GOT3 (cell line): ENCODE measurements at places on chromosomes 6 and 20.

DNA sequence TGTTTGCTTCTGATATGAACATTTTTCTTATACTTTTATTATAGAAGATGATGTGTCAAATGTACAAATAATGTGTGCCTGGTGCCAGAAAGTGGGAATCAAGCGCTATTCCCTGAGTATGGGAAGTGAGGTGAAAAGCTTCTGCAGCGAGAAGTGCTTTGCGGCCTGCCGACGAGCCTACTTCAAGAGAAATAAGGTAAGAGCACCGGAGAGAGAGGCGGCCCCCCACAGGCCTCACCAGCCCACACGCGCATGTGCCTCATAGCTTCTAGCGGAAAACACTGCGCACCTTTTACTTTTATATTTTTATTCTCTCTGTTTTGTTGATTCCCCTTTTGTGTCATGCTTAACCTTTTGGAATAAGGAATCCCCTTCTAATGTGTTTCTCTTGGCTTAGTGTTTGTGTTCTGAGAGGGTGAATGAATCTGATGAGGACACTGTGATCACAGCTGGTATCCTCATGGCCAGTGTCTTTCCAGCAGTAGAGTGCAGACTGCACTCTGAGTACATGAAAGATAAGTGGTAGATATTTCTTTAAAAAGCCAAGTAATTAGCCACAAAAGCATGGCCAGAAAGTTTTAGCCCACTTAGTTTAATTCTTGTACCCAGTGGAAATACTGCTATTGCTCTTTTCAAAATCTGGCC, 43.6 kb downstream of the SOBP start:
- DNase-seq = no peak

- DNase-seq = no peak
These were observed 26.4 kb downstream of the PNPLA1 start for GRCh38 chr6:36296240-36296639.

- no peak for DNase-seq
These were observed 240.8 kb downstream of the FOXA2 start for GRCh38 chr20:22343612-22344011.

- no peak for DNase-seq
These were observed 296 bp downstream of the ADNP start for GRCh38 chr20:50930976-50931305.
